ENCODE measurements at places on chromosomes 11 and 22.

GRCh38 chr11:101444851-101445250 is 139.0 kb downstream of the TRPC6 start:
- DNase-seq, result no peak

- no peak for DNase-seq
Observed at GRCh38 chr11:14471127-14471526, 28.5 kb downstream of the COPB1 start.

DNA sequence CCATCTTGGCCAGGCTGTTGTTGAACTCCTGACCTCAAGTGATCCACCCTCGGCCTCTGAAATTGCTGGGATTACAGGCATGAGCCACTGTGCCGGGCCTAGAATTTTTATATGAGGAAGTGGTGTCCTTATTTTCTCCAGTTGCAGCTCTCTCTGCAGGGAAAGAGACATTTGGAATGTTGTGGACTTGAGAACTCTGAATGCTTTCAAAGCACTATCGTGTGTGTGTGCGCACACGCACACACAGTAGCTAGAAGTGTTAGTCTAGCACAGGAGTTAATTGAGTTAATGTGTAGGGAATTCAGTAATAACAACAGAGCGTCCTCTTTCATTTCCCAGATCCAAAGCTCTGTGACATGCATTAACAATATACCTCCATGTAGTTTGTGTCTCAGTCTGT is 164.0 kb upstream of the RASSF10 start:
- DNase-seq, result no peak

DNA sequence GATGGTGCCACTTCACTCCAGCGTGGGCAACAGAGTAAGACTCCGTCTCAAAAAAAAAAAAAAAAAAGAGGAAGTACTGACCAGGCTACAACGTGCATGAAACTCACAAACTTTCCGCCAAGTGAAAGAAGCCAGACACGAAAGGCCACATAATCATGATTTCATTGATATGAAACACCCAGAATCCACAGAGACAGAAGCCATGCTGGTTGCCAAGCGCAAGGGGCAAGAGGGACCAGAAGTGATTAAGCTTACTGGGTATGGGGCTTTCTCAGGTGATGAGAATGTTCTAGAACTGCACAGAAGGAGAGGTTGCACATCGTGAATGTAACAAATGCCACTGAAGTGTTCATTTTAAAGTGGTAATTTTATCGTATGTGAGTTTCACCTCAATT is 60.9 kb downstream of the CELSR1 start:
- no peak for DNase-seq

- DNase-seq, result no peak
Observed at GRCh38 chr11:62433904-62434276, 15.1 kb downstream of the SCGB1A1 start.

- no peak for DNase-seq
Observed at GRCh38 chr11:76459846-76460245, 15.0 kb downstream of the EMSY start.

DNA sequence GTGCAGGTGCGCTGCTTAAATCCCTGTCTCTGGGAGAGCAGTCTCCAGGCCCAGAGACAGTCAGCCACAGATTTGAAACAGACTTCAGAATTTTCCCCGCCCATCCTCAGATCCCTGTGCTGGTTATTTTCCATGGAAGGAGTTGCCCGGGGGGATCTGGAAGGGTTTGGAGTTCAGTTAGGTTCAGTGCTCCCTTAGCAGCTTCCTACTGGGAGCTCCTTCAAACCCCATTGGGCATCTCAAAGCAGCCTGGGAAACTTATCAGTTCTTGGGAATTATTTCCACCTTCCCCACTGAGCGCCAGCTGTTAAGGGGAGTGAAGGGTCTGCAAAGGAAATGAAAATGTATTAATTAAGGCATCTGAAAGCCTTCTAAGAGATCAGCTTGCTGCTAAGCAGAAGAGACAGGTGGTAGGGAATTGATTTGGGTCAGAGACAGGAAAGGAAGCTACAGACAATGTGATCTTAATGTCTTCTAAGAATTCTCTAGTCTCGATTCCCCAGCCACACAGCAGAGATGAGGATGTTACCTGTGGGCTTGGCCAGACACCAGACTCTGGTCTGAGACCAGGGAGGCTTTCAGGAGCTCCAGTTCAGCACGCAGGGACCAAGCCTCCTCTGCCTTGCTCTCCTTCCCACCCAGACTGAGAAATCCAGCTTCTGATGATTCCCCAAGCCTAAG is 106.2 kb upstream of the TBCEL start:
- DNase-seq, result no peak

GRCh38 chr22:27632451-27633295 is 168.9 kb downstream of the MN1 start:
- no peak for DNase-seq

GRCh38 chr22:42829302-42829701 is 27.8 kb downstream of the ARFGAP3 start:
- DNase-seq, result no peak

DNA sequence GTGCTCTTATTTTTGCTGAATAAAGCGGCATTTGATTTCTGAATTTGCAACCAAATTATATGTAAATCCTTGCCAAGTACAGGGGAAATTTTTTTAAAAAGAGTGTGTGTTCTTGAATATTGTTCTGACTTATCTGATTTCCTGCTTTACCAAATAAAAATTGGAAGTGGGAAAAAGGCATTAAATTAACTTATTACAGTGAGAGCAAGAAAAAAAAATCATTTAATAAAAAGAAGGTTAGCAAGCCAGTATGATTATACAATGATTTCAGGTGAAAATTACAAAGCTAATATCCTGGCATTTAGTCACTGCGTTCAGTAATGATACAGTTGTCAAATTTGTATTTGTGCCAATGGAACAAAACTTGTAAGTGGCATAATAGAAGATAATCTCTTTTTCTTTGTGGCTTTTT is 82.1 kb upstream of the PPARA start:
- no peak for DNase-seq

DNA sequence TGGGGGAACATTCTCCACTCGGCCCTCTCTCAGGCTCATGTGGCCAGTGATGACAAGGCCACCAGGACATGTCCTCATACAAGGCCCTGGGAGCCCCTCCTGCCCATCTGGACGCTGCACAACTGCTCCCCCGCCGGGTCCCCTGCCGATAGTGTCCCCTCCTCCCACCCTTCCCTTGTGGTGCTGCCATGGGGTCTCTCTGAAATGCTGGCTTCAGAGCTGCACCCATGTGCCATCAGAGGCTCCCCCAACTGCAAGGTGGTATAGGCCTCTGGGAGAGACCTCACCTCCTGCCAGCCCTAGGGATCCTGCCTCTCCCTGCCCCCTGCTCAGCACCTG is 113.0 kb downstream of the KCNQ1OT1 start:
- DNase-seq, result no peak

GRCh38 chr22:19972652-19973550 is 31.3 kb upstream of the TXNRD2 start:
- DNase-seq, result no peak

GRCh38 chr11:5247472-5248192 is 2.0 kb downstream of the HBG1 start:
- no peak for DNase-seq

DNA sequence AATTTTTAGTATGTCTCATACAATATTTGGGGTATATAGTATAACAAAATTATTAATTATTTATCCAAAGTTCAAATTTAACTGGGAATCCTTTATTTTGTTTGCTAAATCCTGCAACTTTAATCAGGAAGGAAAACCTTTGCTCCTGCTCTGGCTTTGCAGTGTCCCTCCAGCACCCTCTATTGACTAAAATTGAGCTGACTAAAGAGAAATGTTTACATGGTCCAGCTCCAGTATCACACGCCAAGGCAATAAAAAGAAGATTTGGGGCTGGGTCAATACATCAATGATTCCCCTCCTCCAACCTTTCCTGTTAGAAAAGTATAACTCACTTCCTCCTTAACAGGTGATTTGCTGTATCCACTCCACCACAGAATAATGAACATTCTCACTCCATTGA is 153.0 kb upstream of the LRRC4C start:
- no peak for DNase-seq

DNA sequence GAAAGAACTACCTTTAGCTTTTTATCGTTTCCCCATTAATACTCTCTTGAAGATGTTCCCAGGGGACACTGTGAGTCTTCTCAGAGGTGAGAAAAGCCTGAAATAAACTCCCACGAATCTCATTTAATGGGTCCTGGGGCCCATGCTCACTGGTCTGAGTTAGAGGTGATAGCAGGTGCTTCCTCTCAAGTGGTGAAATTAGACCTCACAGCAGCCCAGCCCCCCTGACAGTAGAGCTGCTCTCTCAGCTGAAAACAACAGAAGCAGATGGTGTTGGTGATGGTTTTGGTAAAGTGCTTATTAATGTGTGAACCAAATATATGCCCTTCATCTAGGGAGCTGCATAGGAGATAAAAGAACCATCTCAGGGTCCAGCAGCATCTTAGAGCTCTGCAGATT is 76.8 kb upstream of the VPREB1 start:
- DNase-seq, result no peak

DNA sequence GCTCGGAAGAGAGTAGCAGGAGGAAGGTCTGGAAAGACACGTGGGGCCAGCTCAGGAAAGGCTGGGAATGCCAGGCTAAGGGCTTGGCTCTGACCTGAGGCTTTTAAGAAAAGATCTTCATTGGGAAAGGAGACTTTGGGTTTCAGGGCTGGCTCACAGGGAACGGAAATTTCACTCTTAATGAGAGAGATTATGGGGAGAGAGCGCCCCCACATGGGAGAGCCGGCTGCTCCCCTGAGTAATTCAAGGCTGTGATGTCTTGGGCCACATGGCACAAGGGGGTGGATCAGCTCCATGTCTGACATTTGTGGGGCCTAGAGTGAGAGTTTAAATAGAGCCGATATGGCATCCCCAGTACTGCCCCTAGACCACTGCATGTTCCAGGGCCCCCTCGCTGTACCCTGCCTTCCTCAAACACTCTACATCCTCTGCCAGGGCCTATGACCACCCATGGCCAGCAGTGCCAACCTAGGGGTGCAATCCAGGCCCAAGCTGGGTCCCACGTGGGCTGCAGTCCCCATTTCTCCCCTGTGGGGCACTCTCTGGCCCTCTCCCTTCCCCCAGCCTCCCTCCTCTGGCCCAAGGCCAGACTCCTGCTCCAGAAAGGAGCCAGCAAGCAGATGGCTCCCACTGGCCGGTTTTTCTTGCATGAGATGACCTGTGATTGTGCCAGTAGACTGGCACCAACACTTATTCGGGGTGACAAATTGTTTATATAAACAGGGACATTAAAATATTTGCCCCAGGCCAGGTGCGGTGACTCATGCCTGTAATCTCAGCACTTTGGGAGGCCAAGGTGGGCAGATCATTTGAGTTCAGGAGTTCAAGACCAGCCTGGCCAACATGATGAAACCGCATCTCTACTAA is 75.2 kb downstream of the ISX start:
- no peak for DNase-seq

GRCh38 chr11:17371614-17372013 is 16.8 kb downstream of the KCNJ11 start:
- no peak for DNase-seq
